NCI-H2081 treated with DMSO at 0.1 percent for 48 hours (cell line): ENCODE measurements at places on chromosomes 7 and 10.

DNA sequence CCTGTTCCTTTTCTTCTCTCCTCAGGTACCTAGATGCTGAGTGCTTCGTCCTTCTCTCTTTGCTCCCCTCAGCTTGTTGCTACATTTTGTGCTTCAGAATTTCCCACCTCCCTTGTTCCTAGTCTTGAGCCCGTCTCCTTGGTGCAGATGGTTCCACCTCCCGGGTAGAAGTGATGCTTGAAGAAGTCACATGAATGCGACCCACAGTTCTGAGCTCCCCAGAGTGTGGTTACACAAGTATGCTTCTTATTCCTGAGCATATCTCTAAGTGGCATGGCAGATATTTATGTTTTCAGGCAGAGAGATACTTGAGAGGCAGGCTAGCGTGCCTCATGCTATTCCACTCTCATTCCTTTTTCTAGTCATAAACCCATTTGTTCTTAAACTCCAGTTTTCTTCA, 34.0 kb downstream of the INPP5F start:
- no peak for DNase-seq

DNA sequence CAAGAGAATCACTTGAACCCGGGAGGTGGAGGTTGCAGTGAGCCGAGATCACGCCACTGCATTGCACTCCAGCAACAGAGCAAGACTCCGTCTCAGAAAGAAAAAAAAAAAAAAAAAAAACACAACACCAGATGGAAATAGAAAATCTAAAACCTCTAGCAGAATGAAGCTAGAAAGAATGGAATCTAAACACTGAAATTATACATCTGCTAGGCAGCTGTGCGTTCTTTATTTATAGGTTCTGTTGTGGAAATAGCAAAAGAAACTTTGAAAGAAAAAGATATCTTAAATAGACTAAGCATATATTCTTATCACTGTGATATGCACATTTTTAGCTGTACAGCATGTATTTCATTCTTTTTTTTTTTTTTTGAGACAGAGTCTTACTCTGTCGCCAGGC, 17.1 kb downstream of the BMPR1A start:
- DNase-seq = no peak

- no peak for DNase-seq
Measured at GRCh38 chr7:11177793-11178192, 204.1 kb downstream of the PHF14 start.

DNA sequence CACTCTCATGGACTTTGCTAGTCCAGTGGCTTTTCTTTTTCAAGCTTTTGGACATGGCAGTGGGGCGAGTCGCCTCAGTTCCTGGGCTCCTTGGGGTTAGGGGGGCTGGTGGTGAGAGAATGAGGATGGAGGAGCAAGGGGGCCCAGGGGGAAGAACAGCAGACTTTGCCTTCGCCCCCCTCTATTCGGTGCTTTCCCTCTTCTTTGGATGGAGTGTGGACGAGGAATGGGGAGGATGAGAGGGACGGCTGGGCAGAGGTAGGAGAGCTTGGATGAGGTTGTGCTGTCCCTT, 255 bp downstream of the MAGI2 start:
- DNase-seq = no peak

DNA sequence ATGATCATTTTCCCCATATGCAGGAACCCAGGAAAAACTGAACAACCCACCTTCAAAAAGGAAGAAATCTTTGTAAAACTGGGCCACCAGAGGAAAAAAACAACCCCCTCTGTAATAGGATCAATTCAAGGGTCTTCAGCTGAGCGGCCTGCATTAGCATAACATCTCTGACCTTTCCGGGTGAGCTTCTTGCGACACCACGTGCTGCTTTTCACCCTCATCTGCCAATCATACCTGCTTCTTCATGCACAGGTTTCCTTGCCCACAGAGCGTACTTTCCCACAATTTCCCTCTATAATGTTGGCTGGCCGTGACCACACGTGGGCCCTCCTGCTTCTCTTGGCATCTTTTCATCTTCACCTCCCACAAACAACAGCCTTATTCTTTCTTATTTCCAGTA, 284.3 kb upstream of the NEBL start:
- no peak for DNase-seq

GRCh38 chr7:7209412-7210050, 27.2 kb downstream of the C1GALT1 start:
- no peak for DNase-seq

DNA sequence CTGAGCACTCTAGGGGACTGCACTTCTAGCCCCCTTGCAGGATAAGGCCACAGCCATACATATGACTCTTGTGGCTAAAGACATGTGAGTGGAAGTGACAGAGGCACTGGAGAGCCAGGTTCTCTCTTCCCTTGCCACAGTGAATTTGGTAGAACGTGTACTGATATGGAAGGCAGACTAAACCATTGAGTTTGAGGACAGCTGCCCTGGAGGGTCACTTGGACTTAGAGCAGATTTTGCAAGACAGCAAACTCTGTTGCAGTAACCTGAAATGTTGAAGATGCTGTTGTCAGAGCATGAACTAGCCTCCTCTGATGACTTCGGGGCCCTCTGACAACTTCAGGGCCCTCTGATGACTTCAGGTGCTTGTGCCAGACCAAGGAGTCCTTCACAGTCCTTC, 85.9 kb downstream of the ELMO1 start:
- no peak for DNase-seq
